ENCODE measurements at places on chromosomes 4 and X. TPM values are rescaled to one million over a fixed set of nuclear protein-coding genes. Genes with fewer than 3 reads are reported as not detected.

DNA sequence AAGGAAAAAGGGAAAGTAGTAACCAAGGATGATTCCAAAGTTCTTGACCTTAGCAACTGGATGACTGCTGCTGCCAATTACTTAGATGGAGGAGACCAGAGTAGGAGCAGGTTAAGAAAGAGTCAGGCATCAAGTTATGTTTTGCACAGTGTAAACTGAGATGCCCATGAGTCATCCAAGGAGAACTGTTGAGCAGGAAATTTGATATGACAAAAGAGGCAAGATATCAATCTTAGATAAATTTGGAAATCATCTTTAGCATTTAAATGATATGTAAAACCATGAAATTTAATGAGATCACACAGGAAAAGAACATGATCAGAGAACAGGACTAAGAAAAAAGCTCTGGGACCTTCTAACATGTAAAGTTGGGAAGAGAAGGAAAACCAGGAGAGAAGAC lies 361.3 kb downstream of the OPHN1 start:
- H3K4me1 ChIP-seq, result no peaks in the 10 kb centered on the region
- H3K27me3 ChIP-seq, result no peaks in the 10 kb centered on the region
- no peak for DNase-seq
- no peak overlapping the region for H3K4me3 ChIP-seq

- no peaks in the 10 kb centered on the region for H3K4me1 ChIP-seq
- H3K36me3 ChIP-seq, result no peaks in the 10 kb centered on the region
- H3K27me3 ChIP-seq, result peaks cover 11% of the 10 kb centered on the region
- no peak for DNase-seq
These were observed 4.8 kb downstream of the CAPN6 start for GRCh38 chrX:111265486-111265885.

- H3K4me1 ChIP-seq, result no peaks in the 10 kb centered on the region
- H3K4me3 ChIP-seq, result no peak overlapping the region
- H3K27me3 ChIP-seq, result no peaks in the 10 kb centered on the region
- no peak overlapping the region for H3K27ac ChIP-seq
- no peaks in the 10 kb centered on the region for H3K36me3 ChIP-seq
These were observed 204.8 kb upstream of the CT83 start for GRCh38 chrX:116667346-116668134.

- no peaks in the 10 kb centered on the region for H3K4me1 ChIP-seq
- no peak overlapping the region for H3K27ac ChIP-seq
- H3K36me3 ChIP-seq, result no peaks in the 10 kb centered on the region
- no peak for DNase-seq
- H3K27me3 ChIP-seq, result no peaks in the 10 kb centered on the region
- no peak overlapping the region for H3K4me3 ChIP-seq
These were observed 70.9 kb upstream of the FBXW7 start for GRCh38 chr4:152606753-152607152.

RXFP1 gene
- total RNA-seq, result 1.4 TPM

TCEAL7 gene
- 2.6 TPM for total RNA-seq

PRR32 gene
- not detected for total RNA-seq
